HuH-7 (cell line): ENCODE measurements at places on chromosomes 1 and 21.
A peak's percentile ranks its signal among the peaks of the same experiment; 100 is the strongest.

GRCh38 chr1:34715139-34715538, 39.7 kb upstream of the GJB5 start:
- no peak for DNase-seq

DNA sequence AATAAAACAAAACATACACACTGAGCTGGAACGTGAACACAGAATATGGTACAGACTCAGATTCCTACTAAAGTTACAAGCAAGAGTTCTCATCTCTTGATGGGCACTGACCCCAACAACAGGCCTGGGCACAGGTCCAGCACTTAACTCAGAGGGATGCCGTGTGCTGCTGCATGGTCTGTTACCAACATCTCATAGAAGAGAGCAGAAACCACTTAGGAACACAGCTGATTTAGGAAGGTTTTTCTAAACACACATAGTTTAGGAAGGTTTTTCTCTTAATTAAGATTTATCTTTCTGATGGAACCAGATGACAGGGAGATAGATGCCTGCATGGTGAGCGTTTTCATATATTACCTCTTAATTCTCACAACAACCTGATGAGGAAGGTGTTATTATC, 1.5 kb downstream of the GCLM start:
- peak; percentile 17 for DNase-seq

DNA sequence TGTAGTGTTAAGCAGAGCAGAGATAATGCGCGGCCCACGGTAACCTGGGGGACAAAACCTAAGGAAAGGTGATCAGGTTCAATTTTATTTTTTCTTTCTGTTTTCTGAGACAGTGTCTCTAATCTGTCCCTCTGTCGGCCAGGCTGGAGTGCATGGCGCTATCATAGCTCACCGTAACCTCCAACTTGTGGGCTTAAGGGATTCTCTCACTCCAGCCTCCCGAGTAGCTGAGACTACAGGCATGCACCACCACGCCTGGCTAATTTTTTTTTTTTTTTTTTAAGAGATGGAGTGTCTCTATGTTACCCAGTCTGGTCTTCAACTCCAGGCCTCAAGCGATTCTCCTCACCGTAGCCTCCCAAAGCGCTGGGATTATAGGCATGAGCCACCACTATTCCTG, 724 bp upstream of the ANKRD35 start:
- DNase-seq, result no peak

GRCh38 chr1:11664336-11665065, 501 bp downstream of the FBXO6 start:
- DNase-seq, result peak; percentile 42
